ENCODE measurements at places on chromosomes 2 and 18. TPM values are rescaled to one million over a fixed set of nuclear protein-coding genes. Genes with fewer than 3 reads are reported as not detected.

The SLC9A2 gene
- not detected for total RNA-seq

The ANKRD62 gene
- total RNA-seq: not detected

The C2orf72 gene
- 0.35 TPM for total RNA-seq

The RBM44 gene
- total RNA-seq: 1.1 TPM

The KRTCAP3 gene
- 7.4 TPM for total RNA-seq

The C2orf74 gene
- 11.1 TPM for total RNA-seq
